ENCODE measurements at places on chromosomes 6 and 20.

DNA sequence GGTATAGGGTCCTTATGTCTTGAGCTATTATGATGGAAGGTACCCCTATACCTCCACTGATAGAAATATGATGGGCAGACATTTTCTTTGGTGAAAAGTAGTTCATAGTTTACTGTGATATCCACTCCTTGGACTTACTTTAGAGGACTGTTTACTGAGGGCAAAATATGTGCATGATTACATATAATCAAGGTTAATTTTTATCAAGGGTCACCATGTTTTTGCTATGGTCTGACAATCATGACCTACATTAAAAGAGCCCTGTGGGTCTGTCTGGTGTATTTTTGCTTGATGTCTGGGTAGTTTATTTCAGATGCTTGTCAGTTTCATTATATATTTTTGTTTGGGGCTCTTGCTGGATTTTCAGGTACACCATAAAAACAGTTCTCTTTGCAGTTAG is 40.1 kb downstream of the CDKAL1 start:
- DNase-seq, result no peak

- no peak for DNase-seq
Observed at GRCh38 chr6:118872318-118872717, 21.6 kb upstream of the ASF1A start.

DNA sequence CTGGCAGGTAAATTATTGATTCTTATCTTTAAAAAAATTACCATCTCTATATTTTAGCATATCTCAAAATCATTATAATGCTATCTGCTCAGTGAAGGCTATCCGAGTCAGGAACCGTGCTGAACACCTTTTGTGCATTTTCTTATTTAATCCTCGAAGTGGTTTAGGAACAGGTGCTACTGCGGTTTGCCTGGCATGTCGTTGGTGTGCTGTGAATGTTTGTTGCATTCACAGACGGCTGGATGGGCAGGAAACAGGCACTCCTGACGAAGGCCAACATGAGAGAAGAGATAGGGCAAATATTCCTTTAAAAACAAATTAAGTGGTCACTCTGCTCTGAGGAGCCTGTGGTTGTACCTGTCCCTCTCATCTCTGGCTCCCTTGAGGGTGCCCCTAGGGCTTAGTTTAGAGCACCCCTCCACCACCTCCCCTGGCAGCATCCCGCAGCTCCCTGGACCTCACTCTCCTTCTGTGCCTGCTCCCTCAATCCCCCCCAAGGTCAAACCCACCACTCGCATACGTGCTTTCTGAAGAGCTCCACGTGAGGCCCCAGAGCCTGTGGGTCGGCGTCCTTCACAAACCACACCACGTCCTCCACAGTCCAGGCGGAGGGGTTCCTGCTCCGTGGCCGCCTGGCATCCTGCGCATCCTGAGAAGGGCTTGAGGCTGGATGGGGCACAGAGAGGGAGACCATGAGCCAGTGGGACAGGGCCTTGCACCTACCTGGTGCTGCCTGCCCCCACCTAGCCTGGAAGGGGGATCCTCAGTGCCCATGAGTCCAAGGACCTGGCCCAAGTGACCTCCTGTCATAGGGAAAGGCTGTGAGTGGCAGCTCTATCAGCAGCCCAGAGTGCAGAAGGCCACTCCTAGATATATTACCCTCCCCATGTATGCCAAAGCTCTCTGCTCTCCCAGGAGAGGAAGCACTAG is 116.5 kb downstream of the SCML4 start:
- no peak for DNase-seq

DNA sequence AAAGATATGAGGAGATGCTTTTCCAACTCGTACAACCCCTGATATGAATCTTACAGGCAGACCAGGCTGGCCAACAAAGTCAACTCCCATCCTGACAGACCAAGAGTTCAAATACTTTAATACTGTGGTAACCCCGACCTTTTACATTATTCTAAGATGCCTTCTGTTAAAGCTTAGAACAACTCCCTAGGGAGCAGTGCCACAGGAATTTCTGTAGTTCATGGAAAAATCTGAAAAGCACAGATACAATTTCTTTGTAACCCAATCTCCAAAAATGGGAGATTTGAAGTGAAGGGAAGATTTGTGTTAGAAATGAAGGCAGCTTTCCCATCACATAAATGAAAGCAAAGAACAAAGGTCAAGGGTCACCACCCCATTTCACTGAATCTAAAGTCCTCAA is 151.3 kb upstream of the BEND6 start:
- DNase-seq, result no peak

- DNase-seq, result no peak
Observed at GRCh38 chr20:43477619-43478018, 19.9 kb downstream of the SRSF6 start.

DNA sequence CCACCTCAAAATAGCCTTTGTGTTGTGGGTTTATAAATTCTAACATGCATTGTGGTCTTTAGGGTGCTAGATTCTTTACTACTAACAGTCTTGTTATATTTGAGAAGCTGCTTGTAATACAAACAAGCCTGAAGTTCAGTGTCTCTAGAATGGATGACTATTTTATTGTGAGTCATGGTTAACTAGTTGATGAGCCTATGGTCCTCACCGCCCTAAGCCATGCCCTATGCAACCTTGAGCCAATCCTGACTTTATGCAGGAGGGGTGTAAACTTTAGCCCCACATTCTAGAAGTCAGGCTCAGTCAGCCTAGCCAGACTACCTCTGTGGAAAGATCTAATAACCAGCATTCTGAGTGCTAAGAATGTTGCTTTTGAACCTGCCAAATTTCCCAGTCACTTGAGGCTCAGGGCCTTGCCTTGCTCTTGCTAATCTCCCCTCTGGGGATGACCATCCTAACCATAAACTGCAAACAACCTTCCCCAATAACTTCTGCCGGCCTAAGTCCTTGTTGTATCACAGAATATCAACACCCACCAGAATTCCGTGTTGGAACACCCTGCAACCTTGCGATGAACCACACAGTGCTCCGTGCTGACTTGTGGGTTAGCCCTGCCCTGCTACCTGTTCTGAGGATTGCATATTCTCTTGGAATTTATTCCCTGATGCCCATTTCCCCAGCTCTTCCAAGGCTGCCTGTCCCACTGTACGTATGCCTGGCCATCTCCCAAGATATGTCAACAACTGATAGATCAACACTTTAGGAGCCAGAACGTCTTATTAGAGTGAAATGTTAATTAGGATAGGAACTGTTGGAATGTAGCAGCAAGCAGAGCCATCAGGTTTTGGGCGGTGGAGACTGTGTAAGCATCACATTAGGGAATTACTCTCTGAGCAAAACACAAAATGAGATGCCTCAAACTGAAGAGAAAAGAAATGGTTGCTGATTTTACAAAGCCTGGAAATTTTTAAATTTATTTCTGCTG is 71.7 kb upstream of the CEP85L start:
- no peak for DNase-seq

DNA sequence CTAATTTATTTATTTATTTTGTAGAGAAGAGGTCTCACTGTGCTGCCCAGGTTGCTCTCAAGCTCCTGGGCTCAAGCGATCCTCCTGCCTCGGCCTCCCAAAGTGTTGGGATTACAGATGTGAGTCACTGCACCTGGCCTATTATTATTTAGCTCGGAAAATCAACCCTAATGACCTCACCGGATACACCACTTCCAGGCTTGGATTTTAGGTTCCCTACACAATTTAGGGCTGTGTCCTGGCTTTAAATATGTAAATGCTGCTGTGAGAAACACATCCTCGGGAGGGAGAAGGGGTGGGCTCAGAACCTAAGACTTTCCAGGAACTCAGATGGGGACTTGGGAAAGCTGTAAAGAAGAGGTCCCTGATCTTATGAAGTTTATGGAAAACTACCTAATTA is 51.0 kb upstream of the SLC32A1 start:
- DNase-seq, result no peak

DNA sequence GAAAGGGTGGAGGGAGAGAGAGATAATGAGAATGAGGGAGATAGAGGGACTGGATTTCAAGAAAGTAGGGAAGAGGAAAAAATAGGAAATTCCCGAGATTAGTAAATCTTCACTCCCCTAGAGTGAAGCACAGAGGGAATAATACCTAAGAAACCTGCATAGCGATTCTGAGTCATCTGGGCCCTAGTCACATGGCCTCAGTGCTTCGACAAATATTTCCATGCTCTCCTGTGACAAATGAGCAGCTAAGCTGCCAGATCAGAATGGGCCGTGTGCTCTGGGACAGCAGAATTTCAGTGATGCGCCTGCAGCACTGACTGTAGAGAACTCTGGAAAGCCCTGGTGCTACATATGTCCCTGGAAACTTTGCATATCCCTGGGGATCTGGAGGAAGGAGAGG is 48.6 kb upstream of the GRIK2 start:
- no peak for DNase-seq

DNA sequence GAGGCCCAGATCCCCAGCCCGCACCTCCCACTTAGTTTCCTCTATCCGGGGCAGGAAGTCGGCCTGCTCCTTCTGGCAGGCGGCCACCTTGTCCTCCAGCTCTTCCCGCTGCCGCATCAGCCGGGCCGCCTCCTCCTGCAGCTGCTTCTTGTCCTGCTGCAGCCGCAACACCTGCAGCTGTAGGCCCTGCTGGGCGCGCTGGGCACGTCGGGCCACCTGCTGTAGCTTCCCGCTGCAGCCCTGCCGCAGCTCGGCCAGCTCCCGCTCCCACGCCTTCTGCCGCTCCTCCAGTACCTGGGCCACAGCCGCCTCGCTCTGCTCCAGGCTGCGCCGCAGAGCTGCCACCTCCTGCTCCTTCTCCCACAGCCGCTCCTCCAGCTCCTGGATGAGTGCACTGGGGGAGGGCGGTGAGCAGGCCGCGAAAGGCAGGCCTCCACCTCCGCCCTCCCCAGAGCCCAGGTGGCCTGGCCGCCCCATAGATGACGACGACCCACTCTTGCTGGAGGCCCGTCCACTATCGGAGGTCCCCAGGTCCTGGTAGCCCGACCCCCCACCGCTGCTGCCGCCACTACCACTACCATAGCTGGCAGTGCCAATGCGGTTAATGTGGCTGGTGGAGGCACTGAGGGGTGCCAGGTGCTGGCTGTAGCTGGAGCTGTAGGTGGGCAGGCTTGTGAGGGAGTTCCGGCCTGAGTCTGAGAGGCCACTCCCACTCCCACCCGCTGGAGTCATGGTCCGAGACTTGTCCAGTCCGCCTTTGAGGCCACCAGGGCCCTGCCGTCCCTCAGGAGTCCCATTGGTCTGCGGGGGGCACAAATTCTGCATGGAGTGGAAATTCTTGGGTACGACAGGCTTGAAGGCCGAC is 6.0 kb upstream of the FASTKD5 start:
- DNase-seq, result no peak

DNA sequence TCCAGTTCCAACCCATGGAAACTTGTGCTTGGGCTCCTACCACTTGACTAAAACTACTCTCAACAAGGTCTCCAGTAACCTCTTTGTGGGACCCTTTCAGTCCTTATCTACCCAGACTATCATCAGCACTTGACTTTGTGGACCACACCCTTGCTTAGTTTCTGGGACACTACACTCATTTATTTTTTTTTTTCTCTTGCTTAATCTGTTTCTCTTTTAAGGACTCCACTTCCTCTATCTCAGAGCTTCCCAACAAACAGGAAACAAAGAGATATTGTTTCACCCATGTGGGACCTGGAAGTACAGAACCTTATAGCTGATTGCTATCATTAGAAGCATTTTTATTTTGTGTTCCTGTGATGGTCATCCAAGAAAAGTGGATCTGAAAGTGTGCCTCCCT is 28.8 kb upstream of the ME1 start:
- no peak for DNase-seq

DNA sequence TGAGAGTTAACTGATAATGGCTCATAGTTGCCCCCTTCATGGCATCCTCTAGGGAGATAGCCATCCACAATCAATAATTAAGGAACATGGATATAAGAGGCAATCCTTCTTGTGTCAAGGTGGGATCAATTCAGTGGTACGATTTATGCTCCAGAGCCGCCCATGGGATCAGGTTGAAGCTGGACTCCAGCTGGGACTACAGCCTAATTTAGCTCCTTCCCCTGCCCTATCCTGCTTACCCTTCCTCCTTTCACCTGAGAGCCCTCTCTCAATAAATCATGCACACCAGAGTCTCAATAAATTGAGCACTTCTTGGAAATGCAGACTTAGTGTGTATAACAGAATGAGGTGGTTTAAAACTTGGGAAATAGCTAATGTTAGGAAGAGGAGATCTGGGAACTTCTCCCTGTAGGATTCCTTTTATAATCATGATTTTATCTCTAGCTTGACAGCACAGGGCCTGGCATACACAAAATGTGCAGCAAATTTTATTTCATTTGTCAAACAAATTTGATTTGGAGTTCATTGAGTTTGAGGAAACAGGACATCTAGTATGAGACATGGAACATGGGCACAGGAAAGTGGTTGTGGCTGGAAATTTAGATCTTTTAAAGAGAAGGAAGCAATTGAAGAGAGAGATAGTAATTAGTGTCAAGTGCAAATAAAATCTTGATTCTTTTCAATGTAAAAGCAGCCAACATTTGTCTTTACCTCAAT is 28.6 kb upstream of the OGFRL1 start:
- no peak for DNase-seq

GRCh38 chr6:17583811-17584210 is 16.3 kb upstream of the FAM8A1 start:
- DNase-seq, result no peak

DNA sequence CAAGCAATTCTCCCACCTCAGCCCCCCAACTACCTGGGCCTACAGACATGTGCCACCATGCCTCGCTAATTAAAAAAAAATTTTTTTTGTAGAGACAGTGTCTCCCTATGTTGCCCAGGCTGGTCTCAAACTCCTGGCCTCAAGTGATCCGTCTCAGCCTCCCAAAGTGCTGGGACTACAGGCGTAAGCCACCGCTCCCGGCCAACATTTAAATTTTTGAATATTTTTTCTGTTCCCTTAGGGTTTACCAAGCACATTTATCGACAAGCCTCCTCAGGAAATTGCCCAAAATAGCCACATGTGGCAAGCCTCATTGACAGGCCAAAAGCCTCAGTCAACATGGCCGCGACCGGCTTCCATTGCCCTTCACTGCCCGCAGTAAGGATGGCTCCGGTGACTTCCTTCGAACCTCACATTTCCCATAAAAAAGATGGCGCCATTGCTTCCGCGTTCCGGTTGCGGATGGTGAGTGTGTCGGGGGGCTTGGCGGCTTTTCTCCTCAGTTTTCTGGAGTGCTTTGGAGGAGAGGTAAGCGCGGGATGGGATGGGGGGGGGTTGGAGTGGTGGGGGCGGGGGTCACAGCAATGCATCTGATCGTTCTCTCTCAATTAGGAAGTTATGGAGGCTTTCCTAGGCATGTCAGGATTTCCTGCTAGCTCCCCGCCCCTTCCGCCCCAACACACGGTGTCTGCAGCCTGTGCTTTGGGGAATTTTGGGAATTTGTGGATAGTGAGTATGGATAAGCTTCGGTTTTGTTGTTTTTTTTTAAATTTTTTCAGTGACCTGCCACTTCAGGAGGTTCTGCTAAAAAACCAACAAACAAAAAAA is at the start of gene SHLD1:
Gene SHLD1 (plus strand): TSS at position 450 of the 828 bp plus-strand sequence. CDS start 22,465 bp downstream, outside the sequence.
- DNase-seq, result peak; percentile 54

DNA sequence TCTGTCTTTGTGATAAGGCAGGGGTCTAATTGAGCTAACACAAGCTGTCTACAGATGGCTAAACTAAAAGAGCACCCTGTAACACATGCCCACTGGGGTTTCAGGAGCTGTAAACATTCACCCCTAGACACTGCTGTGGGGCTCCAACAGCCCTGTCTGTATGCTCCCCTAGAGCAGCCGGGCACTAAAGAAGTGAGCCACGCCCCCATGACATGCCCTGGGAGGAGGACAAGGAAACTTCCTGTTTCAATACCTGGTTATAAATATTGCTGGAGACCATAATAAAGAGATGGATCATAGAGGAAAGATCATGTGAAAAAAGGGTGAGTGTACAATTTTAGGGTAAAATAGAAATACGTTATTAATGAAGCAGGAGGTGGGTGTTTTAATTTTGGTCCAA is 667.7 kb upstream of the AGPAT4 start:
- no peak for DNase-seq

- no peak for DNase-seq
Observed at GRCh38 chr6:113873043-113873667, 16.0 kb downstream of the MARCKS start.

GRCh38 chr6:113719545-113719944 is 137.6 kb upstream of the MARCKS start:
- DNase-seq, result no peak
